HL-60 (cell line): ENCODE measurements at places on chromosomes 7 and 10.
A peak's percentile ranks its signal among the peaks of the same experiment; 100 is the strongest.

DNA sequence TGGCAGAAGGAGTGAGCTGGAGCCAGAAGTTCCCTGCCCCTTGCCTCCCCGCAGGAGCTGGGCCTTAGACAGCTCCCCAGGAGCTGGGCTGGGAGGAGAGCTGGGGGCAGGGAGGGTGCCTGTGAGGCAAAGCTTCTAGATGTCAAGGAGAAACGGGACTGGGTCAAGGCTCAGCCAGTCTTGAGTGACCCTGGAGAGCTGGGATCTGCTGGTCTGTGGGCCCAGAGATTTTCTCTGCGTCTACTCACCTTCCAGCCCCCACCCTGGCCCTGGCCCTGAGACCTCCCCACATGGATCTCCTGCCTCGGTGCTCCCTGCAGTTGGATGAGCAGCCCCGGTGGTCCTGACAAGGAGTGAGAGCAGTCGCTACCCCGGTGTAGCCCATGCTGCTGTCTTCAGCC lies 20.3 kb upstream of the SHH start:
- no peak for DNase-seq

GRCh38 chr7:23895666-23896096 lies 185.7 kb downstream of the STK31 start:
- no peak for DNase-seq

DNA sequence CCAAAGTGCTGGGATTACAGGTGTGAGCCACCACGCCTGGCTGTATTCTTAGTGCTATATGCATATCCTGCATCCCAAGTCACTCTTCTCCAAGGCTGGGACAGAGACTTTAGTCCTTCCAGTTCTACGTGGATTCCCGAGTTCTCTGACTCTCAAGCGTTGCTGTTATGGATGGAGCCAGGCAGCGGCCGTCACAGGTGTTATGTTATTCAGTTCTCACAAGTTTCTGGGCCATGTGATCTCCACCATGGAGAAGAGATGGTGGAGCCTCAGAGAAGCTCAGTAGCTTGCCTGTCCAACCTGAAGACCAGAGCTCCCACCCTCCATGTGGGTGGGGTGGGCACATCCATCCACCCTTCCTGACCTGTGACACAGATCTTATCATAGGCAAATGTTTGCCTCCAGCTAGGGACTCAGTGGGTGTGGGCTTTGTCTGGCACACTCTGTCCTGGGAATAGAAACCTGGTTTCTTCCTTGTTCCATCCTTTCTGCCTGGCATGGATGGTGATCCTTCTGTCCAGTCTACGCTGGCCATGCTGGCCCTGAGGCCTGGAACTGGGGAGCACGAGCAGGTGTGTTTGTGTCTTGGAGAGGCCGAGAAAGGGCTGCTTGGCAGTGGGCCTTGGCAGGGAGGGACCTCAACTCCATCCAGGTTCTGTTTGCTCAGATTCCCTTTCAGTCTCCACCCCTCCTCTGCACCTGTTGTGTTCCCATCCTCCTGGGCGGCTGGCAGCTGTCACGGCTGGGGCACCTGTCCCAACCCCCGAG lies 55.3 kb downstream of the NEURL1 start:
- no peak for DNase-seq

DNA sequence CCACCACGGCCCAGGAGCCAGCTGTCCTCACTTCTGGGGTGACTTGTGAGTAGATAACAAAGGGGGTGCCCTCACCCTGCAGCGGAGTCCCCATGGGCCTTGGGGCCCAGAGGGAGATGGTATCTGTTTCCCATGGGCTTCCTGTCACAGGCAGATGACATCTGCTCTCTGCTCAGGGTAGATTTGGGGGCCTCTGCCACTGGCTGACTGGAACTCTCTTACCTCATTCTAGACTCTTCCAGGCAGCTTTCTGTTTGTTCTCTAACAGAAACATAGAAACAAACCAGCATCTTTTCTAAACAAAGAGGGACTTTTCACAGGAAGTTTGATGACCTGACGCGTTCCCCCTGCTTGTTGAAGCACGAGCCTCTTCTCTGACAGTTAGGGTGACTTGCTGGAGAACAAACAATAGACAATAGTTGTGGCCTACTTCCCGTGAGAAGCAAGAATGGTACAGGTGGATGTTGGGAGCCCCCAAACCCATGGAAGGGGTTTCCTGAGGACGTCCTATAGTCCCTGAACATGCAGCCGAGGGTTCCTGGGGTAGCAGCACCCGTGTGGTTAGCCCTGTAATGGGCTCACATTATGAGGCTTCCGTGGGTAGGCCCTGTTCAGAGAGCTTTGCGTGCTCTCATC lies 61.6 kb downstream of the GRK5 start:
- DNase-seq: no peak

DNA sequence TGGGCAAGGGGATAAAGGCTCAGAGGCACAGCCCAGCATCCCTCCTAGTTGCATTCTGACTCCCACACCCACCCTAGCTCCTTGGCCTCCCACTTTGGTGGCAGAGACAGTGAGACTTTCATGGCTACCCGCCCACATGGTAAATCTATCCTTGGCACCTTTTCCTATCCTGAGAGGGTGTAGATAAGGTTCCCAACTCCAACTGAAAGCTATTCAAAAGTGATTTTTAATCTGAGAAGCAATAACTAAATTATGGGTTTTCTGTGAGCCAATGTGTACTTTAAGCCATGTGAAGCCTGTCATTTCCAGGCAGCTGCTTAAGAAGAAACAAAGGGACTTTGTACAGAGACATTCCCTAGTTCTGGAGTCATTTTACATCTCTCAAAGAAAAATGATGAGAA lies 9.1 kb downstream of the LAMB1 start:
- no peak for DNase-seq

DNA sequence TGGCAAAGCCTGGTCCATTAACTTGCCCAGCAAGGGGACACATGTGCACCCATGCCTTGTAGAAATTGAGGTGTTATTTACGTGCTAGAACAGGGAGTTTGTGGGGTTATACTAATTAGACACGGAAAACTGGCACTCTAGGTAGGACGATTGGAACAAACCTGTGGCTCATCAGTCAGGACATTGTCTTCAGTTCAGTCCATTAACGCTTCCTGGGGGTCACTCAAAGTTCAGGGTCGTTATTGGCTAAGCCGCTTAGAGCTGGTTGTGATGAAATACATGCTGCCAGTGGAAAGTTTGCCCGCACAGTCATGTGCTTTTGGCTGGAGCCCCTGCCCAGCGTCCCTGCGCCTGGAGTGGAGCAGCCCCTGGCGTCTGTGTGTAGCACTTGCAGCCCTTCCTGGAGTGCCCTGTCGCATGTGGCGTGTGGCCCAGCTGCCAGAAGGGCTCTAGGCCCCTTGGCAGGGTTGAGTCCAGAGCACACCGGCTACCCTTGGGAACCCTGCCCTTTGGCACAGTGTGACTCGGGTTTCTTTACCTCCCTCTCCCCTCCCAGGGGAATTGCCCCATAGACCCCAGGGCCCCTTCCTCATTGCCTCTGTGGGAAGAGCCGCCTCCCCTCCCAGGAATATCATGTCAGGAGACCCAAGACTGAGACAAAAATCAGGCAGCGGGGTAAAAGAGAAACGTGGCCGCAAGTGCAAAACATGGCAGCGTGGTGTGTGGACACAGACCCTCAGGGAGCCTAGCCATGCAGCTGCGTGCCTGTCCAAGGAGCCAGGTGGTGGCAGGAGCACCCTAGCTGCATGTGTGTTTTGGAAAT lies 9.8 kb downstream of the ZNF775 start:
- peak; percentile 95 for DNase-seq

DNA sequence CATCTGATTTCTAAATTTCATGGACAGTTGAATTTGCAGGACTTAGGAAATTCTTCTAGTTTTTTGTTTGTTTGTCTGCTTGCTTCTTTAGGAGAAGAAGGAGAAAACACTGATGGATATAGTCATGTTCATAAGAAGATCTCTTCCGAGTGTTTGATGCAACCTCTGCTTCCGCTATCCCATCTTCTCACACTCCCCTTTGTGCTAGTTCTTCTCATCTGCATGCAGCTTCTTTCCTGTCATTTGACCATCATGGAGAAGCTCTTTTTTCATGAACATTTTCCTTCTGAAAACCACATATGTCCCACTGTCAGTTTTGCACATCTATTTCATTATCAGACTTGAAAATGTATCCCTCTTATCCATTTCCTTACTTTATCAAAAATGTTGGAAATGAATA lies 346.9 kb upstream of the PRKCQ start:
- DNase-seq: peak; percentile 33

DNA sequence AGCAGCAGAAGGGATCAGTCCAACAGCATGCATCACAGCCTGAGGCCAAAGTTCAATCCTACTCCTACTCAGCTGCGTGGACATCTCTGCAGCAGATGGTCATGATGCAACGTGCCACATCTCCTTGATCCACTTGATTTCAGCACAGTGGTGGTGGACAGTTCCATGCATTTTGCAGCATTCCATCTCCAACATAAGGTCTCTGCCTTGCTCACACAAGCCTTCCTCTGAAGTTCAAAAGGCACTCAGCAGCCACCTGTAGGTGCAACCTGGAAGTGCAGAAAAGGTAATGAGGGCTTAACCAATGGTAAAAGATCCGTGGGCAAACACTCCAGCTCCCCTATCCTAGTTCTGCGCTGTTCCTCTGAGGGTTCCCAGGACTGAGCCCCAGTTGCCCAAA lies 57.5 kb upstream of the CHCHD3 start:
- DNase-seq: no peak

GRCh38 chr7:74587435-74588126 lies 69.9 kb upstream of the GTF2I start:
- DNase-seq: no peak

DNA sequence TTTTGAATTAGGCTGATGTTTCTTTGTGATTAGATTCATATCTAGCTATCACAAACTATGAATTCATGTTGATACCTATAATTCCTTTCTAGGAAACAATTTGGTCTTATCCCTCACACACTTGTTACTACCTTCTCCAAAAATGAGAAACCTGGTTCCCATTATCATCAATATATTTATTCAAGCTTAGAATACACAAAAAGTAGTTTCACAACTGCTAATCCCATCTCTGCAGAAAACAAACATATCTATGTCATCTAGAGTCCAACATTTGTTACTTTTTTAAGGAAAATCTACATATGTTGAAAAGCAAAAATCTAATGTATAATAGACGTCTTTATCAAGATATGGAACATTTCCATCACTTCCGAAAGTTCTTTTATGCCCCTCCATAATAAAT lies 110.4 kb downstream of the MICU1 start:
- no peak for DNase-seq

DNA sequence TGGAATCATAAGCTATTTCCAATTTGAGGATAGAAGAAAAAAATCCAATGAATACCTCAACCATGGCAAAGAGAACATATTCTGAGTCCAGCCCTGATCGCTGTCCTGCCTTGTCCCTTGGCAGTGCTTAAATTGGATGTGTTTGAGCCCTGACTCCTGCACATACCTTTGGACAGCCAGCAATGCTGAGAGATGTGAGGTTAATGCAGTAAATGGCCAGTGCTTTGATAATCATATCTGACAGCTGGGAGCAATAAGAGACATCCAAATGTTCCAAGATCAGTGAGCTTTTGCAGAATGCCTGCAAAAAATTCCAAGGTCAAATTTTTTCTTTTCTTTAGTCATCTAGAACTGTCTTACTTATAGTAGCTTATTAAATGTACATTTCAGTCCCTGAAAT lies 80.1 kb upstream of the LRRC17 start:
- DNase-seq: no peak

DNA sequence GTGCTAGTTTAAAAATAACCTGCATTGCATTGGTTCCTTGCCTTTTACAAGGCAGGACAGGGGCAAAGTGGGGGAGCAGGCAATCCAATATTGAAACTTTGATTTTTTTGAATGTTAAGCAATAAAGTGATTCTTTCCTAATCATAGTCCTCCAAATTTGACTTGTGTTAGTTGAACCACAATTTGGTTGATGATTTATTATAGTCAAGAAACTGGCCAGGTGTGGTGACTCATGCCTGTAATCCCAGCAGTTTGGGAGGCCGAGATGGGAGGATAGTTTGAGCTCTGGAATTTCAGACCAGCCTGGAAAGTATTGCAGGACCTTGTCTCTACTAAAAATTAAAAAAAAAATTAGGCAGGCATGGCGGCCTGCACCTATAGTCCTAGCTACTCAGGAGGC lies 27.9 kb upstream of the ABLIM1 start:
- DNase-seq: no peak

DNA sequence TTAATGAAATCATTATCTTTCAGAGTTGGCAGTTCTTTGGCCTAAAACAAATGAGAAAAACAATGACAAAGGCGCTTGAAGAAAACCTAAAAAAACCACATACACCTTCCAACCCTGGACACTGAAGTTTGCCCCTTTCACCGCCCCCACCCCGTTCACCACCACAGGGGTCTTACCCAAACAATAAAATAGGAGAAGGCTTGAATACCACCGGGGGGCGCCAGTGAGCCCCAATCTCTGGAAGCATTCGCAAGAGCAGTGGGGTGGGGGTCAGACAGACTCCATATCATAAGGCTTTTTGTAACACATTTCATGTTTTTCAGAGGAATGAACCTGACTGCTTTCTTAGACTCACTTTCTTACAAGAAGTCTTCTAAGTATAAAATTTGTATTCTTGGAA lies 163.6 kb downstream of the PIP4K2A start:
- DNase-seq: peak; percentile 2

- no peak for DNase-seq
Observed at GRCh38 chr7:37957221-37957970, 37.0 kb downstream of the EPDR1 start.

GRCh38 chr7:6330657-6331056 lies 58.2 kb upstream of the CYTH3 start:
- DNase-seq: no peak
